ENCODE measurements at places on chromosomes 3 and 15.

DNA sequence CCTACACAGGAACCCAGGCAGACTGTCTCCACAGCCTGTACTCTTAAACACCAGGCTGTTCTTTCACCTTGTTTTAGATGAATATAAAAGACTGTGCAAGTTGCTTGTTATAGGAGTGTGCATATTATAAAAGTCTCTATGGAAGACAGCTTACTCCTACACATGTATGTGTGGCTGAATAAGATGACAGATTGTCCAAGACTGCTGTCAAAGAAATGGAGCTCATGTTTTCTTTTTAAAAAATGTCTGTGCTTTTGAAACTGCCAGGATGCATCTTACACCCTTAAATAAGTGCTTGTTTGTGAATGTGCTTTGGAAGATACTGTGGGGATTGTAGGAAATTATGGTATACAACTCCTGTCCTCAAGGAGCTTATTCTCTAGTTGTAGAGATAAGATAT is 237.4 kb downstream of the BBX start:
- DNase-seq, result no peak

- DNase-seq, result no peak
Observed at GRCh38 chr15:83066034-83066733, 868 bp downstream of the BTBD1 start.

- DNase-seq, result peak; percentile 13
Observed at GRCh38 chr3:184812662-184813042, 686 bp downstream of the VPS8 start.

DNA sequence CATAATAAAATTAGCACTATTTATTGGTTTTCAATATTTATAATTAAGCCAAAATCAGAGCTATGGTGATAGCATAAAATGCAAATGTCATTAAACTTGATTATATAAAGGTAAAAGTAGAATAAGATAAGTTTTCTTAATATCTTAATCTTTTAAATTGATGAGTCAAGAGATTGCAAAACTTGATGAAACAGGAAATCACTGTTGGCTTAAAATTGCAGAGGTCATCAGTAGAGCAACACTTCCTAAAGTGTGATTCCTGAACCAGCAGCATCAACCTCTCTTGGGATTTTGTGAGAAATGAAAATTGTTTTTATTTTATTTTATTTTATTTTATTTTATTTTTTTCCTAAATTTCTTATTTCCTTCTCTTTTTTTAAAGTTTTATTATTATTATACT is 226.4 kb upstream of the CTDSPL start:
- DNase-seq, result no peak

DNA sequence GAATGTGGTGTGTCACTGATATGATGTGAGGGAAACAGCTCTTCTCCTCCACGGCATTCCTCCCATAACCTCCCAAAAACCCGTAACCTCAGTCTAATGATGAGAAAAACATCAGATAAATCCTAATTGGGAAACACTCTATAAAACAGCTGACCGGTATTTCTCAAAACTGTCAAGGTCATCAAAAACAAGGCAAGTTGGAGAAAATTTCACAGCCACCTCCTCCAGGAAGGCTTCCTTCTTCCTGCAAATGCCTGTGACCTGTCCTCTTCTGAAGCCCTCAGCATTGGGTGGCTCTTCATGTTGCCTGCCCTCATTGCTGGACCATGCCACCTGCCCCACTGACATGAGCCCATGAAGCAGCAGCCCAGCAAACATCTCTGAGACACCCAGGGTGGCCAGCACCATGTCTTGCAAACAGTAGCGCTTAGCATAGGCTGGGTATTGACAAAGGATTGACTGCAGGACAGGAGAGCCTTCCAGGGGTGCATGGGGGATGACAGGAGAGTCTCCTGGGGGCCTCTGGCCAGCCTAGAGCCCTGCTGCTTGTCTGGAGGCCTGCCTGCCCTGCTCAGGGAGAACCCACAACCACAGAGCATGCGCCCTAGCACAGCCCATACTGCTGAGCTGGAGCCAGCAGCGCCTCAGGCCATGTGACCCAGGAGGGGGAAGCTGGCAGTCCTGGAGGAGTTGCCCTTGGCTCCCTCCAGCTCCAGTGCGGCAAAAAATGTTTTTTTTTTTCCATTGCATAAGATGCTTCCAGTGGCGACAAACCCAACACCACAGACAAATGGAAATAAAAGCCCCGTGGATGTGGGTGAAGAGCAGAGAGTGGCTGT is 49.7 kb downstream of the XXYLT1 start:
- no peak for DNase-seq

GRCh38 chr3:111582120-111582474 is 13.0 kb downstream of the ZBED2 start:
- DNase-seq, result no peak
